ENCODE measurements at places on chromosomes 1 and 21.

DNA sequence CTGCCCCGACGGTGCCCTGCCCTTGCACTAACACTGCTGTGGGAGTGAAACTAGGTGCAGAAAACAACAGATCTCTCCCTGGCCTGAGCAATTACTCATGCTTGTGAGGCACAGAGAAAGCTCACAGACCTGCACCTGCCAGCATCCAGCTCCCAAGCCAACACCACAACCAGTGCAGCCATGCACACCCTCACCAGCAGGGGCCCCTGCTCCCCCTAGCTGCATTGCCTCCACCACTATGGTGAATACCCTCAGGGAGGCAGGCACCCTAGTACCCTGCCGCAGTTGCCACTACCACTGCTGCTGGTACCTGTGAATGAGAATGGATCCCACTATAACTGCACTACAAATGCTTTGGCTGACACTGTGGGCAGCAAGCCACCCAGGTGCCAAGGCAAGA is 7.1 kb upstream of the DIRAS3 start:
- DNase-seq, result no peak

- DNase-seq, result no peak
Measured at GRCh38 chr1:41255978-41256377, 13.9 kb upstream of the SCMH1 start.

- DNase-seq, result peak; percentile 13
Measured at GRCh38 chr1:72634946-72635345, 352.6 kb upstream of the NEGR1 start.

DNA sequence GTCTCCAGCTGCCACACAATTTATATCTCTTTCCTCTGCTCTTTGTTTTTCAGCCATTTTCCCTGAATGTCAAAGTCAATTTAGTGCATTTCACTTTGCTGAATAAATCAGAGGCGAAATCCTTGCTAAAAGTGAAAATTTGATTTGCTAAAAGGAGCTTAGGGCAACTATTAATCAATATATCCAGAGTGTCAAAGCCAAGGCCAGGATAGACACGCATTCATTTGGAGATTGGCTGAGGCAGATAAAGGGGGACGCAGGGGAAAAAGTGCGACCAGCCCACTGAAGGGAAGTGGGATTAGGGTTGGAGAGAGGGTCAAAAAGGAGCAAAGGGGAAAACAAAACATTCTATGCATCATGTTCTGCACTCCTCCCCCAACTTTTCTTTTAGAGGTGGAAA is 132.4 kb upstream of the USH2A start:
- no peak for DNase-seq

DNA sequence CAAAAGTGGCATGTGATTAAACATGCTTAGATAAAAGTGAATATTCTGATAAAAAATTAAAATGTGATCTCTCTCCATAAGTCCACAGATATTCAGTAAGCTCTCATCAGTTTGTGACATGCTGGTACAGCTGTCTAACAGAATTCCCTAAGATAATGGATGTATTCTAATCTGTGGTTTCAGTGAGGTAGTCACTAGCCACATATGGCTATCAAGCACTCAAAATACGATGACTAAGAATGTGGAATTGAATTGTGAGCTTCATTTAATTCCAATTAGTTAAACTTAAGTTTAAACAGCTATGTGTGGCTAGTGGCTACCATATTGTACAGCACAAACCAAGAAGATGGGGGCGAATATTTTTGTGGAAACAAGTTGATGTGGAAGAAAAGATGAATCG is 4.1 kb upstream of the REG4 start:
- DNase-seq, result no peak

DNA sequence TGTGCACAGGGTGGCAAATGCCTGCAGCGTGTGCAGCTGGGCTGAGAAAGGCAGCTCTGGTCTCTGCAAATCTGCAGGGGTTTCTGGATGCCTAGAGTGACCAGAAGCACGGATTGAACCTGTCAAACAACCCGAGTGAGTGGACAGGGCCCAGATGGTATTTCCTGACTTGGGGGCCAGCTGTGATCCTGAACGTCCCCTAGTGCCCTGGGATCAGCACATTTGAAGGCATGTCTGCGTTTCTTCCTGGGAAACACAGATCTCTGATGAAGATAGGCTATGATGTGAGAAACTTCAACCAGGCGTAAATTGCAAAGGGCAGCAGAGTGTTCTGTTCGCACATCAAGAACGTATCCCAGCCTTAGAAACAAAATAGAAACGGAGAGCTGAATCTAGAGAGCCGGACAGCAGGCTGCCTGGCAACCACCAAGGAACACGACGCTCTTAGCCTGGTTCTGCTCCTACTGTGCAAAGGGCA is 163.1 kb downstream of the KCNJ6 start:
- no peak for DNase-seq

DNA sequence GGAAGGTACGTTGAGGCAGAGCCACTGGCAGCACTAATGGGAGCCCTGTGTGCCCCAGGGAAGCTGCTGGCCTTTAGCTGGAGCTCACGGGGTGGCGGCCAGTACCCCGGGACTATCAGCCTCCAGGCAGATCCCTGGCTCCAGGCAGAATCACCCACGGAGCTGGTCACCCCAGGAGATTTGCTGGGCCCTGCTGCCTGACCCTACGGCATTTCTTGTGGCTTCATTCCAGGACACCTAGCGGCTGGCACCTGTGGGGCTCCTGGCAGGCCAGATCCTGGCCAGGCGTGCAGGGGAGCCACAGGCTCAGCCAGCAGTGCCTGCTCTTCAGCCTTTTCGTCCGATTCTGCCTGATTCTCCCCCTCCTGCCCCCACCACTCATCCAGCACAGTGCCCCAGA is 7.1 kb downstream of the PADI1 start:
- DNase-seq, result no peak

- DNase-seq, result peak; percentile 67
Measured at GRCh38 chr1:245512181-245512888, 357.6 kb downstream of the KIF26B start.

DNA sequence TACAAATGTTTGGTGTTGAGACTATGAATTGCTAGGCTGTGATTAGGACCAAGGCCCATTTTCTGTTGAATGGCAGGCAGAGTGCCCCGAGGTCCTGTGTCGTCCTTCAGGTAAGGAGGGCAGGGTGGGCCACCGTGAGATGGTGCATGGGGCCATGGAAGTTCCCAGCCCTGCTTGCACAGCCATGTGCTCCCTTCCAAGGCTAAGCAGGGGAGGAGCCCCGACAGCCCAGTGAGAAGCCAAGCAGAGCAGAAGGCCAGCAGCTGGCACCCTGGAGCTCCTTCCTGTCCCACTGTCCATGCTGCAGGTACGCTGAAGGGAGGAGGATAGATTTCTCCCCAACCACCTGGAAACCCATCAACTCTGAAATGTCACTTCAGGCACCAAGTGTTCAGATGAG is 8.2 kb upstream of the NUAK2 start:
- no peak for DNase-seq

DNA sequence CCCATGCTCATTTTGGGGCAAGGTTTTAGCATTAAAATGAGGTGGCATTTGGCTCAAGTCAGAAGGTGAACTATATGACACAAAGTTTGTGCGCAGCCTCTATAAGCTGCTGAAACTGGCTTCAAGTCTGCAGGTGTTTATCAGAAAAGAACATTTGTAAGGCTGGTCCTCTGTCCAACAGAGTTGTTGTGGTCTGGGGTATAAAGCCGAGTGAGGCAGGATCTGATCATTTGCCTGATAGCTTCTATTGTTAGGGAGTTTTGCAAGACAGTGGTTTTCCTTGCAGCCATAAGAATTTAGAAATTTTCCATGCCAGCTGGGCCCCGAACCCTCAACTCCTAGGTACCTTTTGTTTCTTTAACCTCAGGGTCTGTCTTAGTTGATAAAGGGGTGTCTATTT is 130.8 kb downstream of the PGBD5 start:
- no peak for DNase-seq

DNA sequence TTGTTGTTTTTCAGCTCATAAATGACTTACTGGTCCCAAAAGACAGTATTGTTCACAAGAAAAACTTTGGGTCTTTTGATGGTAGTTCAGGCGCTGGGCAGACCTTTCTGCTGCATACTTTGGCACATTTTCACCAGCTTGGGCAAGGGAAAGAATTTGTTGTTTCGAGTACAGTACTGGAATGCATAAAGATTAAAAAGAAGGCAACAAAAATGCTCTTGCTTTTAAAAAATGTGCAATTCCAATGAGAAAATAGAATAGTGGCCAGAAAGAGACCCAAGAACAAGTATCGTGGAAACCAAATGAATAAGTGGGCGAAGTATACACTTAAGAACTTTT is 56.0 kb downstream of the CLIC6 start:
- DNase-seq, result no peak

GRCh38 chr21:43193651-43194302 is 25.0 kb downstream of the CRYAA start:
- DNase-seq, result peak; percentile 26

GRCh38 chr1:14778898-14779865 is 180.7 kb downstream of the KAZN start:
- DNase-seq, result no peak

DNA sequence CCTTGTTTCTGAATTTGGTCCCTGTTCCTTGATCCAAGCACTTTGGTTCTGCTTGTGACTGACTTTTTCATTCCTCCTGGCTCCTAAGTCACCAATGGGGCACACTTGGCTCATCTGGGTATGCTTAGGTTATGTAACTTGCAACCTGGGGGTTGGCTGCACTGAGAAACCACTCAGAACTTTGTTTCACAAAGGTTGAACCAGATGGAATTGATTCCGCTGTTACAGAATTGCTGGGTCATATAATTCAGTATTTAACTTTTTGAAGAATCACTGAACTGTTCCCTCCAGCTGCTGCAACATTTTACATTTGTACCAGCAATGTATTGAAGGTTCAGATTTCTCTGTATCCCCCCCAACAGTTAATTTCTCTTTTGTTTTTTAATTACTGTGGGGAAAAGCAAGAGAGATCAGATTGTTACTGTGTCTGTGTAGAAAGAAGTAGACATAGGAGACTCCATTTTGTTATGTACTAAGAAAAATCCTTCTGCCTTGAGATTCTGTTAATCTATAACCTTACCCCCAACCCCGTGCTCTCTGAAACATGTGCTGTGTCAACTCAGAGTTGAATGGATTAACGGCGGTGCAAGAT is 9.6 kb upstream of the NVL start:
- no peak for DNase-seq

DNA sequence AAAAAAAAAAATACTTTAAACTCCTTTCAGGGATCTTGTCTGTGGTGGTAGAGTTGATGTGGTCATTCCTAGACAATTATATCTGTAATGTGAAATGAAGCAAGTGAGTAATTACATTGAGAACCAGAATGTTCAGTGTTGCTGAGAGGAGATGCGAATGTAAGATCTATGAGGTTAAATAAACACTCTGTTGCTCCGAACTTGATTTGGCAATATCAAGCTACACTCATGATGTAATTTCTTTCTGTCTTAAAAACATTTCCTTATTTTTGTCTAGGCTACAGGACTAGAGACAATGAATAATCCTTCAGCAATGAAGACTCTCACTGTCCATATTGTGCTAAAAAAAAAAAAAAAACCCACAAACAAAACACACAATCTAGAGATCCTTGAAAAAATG is 63.1 kb upstream of the IGSF5 start:
- no peak for DNase-seq

GRCh38 chr1:89987159-89987819 is 7.6 kb upstream of the ZNF326 start:
- DNase-seq, result peak; percentile 68

DNA sequence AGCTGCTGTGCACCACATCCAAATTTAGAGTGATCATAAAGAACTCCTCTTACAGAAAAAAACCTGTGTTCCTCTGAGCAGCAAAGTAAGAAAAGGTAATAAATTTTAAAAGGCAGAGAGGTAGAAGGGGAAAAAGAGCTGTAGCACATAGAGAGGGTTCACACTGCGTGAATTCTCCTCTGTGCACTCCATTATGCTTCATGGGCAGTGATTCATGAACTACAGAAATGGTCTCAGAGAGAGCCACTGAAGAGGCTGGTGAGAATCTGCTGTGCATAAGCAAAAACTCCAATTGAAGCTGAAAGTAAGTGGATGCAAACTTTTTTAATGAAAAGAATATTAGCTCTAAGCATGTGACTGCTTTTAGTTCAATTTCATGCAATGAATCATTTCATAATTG is 65.0 kb downstream of the CRB1 start:
- no peak for DNase-seq

- no peak for DNase-seq
Measured at GRCh38 chr1:91026777-91027176, 4.9 kb upstream of the ZNF644 start.

- DNase-seq, result peak; percentile 76
Measured at GRCh38 chr1:244918421-244919319, 54.3 kb upstream of the HNRNPU start.

- DNase-seq, result no peak
Measured at GRCh38 chr1:25818569-25818968, 1.2 kb upstream of the MTFR1L start.

DNA sequence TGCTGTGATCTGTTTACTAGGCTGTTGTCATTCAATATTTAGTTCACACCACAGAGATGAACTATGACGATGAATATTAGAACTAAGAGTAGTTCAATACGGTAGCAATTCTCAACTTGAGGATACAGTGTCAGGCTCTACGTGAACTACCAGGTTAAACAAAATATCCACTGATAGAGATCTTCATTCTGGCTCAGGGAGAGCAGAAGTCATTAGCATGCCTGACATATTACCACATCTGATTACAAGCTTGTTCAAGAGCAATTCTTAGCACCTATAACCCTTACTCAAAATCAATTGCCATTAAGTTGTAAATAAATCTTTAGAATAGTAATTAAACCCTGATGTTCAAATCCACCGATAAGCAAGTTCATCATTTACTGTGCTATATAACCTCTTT is 207.2 kb downstream of the CHRM3 start:
- DNase-seq, result no peak

DNA sequence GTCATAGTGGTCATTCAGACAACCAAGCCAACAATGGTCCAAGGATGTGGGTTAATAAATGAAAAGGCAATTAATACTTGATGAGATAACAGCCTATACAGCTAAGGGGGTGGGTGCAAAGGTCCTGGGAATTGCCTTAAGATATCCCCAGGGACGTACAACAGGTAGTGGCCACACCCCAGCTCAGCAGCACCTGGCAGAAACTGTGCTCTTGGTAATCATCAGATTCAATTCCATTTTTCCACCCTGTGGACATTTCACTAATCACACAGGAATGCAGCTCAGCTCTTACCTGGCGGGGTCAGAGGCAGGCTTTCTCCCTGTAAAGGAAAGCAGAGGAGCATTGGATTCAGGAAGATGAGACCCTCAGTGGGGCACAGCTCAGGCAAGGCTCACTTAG is 32.9 kb downstream of the FCRL5 start:
- DNase-seq, result no peak

GRCh38 chr1:178361847-178362246 is 134.9 kb downstream of the CLEC20A start:
- DNase-seq, result no peak

DNA sequence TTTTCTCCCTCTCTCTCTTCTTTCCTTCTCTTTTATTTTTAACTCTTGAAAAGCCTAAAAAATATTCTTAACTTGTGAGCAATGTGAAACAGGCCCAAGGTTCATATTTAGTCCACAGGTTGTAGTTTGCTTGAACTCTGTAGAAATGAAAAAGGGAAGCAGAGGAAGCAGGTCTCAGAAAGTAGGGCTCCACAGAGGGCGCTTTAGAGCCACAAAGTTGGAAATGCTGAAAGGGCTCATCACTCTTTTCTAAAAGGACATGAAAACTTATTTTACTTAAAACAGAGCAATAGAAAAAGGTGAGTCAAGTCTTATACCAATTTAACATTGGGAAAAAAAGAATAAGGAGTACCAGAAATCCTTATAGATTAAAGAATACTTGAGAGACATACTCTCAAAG is 247.0 kb downstream of the USP25 start:
- no peak for DNase-seq
